ENCODE measurements at places on chromosomes 7 and 10. TPM values are rescaled to one million over a fixed set of nuclear protein-coding genes. Genes with fewer than 3 reads are reported as not detected.

Gene GRM3
- not detected for total RNA-seq

Gene OR2A5
- not detected for total RNA-seq

Gene SFXN2
- 3.4 TPM for total RNA-seq

Gene SLC16A9
- total RNA-seq = 0.65 TPM

Gene PON3
- total RNA-seq = not detected
